ENCODE measurements at places on chromosomes 5 and 9.
A peak's percentile ranks its signal among the peaks of the same experiment; 100 is the strongest.

- no peak for DNase-seq
Measured at GRCh38 chr5:59276917-59277372, 616.6 kb downstream of the PDE4D start.

DNA sequence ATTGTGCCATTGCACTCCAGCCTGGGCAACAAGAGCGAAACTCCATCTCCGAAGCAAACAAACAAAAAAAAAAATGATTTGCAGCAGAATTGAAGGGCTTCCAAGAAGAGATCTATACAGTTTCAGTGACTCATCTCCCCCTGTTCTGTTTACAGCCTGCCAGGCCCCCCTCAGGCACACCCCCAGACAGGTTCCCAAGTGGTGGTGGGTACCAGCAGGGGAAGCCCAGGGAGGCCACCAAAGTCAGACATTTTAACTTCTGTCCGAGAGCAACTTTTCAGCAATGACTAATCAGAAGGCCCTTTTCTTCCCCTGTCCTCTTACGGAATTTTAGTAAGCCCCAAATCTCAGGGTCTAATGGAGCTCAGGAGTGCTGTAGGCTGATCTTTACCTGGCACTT lies 98.7 kb downstream of the PAX5 start:
- DNase-seq: no peak

GRCh38 chr5:138275379-138275782 lies 960 bp upstream of the GFRA3 start:
- no peak for DNase-seq

DNA sequence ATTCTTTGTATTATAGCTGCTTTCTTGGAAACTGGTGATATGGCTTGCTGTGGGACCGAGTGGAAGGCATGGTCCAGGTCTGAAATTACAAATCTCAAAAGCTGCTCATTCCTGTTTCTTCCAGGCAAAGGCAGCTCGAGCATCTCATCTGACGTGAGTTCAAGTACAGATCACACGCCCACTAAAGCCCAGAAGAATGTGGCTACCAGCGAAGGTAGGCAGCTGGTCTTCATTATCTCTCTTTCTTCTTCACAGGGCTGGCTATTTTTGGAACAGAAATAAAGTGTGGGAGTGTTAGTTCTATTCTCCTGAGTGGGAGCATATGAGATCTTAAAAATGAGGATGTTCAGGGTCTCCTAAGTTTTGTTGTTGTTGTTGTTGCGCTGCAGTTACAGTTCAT lies 115.9 kb downstream of the FBXL7 start:
- DNase-seq: no peak

GRCh38 chr9:91900055-91900796 lies 49.8 kb downstream of the ROR2 start:
- no peak for DNase-seq

DNA sequence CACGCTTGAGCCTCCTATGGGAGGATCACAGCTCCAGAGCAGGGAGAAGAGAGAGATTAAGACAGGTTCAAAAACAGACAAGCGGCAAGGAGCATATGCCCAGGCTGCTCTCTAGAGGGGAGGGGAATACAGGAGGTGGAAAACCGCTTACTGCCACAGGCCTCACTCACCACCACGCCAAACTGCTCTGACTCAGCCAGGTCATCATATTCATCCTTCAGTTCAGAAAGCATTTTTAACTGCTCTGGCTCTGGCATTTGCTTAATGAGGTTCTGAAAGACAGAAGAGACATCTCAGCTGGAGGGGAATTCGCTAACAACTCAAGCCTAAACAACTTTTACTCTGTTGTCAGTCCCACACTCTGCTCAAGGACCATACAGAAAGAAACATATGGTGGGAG lies 40.1 kb downstream of the PCDHGC5 start:
- DNase-seq: no peak

DNA sequence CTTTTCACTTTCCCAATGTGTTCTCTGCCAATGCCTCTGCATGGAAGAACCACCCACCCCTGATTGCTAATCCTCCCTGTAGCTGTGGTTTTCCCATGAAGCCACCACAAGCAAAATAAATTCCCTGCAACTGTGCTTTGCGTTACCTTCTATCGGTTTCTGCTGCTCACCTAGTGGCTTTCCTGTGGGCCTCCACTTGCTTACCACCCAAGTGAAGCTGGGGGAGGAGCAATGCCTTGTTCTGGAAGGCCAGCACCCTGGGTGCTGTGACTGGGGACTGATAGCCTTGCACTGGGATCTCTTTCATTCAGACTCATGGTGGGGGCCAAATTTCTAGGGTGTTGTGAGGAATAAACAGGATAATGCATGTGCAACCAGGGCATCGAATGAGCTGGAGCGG lies 56.3 kb upstream of the GDNF start:
- DNase-seq: no peak

- no peak for DNase-seq
Measured at GRCh38 chr5:1330847-1331831, 13.8 kb downstream of the CLPTM1L start.

DNA sequence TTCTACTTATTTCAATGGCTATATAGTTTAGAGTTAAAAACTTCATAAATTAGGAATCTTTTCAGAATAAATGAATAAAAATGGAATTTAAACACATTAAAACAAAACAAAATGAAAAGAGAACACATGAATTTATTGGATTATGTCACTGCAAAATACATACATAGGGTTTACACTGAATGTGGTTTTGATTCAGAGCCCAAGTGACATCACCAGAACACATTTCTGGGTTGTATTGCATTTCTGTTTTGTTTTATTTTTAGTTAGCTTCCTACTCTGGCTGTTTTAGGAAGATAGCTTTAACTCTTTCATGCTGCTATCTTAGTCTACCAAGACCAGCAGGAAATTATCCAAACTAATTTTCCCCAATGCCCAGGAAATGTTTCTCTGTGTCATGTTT lies 1935.0 kb downstream of the EFNA5 start:
- DNase-seq: no peak

DNA sequence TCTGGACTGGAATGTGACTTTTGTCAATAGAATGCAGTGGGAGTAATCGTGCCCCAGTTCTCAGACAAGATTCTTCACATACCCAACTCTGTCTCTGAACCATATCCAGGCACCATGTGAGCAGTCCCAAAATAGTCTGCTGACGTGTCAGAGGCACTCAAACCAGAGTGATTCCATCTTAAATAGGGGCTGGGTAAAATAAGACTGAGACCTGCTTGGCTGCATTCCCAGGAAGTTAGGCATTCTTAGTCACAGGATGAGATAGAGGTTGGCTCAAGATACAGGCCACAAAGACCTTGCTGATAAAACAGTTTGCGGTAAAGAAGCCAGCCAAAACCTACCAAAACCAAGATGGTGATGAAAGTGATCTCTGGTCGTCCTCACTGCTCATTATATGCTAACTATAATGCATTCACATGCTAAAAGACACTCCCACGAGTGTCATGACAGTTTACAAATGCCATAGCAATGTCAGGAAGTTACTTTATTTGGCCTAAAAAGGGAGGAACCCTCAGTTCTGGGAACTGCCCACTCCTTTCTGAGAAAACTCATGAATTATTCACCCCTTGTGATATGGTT lies 16.9 kb upstream of the PLCXD3 start:
- DNase-seq: peak; percentile 42

GRCh38 chr9:113176803-113177202 lies 26.0 kb downstream of the SLC31A2 start:
- DNase-seq: no peak

DNA sequence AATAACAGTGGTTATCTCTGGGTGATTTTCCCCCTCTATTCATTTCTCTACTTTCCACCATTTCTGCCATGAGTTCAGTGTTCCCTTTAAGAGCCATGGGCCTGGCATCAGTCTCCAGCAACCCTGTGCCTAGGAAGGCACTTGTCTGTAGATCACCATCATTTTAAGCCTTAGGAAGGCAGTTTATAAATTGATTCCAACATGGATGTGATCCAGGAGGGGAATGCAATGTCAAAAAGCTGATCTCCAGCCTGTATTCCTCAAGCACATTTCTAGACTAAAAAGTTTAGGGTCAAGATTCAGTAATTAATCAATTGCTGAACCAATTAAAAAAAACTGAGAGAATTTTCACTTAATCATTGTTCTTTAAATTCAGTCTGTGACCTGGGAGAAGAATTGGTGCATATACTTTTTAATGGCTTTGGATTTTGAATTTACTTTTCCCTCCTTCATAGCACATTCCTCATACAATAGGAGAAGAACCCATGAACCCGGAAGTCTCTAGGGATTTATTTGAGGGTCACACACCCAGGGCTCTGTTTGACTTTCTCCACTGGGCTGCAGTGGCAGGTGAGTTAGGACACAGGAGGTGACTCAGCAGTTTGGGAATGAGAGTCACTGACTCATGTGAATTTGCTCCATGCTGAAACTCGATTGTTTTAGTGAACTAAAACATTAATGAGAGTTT lies 6.1 kb upstream of the ERMP1 start:
- DNase-seq: peak; percentile 75

GRCh38 chr5:133919148-133920136 lies 49.0 kb downstream of the C5orf15 start:
- DNase-seq: no peak

- DNase-seq: peak; percentile 53
Measured at GRCh38 chr5:113268232-113268631, 166.6 kb downstream of the TSSK1B start.

GRCh38 chr5:121668635-121669034 lies 183.0 kb upstream of the FTMT start:
- no peak for DNase-seq

GRCh38 chr5:153447534-153447933 lies 42.9 kb upstream of the GRIA1 start:
- no peak for DNase-seq

- no peak for DNase-seq
Measured at GRCh38 chr5:167355346-167355745, 936.1 kb upstream of the WWC1 start.

DNA sequence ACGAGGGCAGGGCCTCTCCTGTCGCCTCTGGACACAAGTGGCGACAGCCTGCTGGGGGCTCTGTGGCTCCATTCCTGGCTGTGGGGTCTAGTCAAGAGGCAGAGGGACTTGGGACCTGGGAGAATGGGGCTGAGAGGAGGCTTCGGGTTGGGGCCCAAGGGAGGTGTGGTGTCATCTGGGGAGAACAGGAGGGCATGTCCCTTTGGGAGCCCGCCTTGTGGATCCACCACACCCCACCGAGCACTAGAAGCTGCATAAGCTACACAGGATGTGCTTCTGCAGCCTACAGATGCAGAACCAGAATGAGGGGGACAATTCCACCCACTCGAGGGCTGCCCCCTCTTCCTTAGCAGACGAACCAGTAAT lies 3.9 kb upstream of the MAN1B1 start:
- no peak for DNase-seq

DNA sequence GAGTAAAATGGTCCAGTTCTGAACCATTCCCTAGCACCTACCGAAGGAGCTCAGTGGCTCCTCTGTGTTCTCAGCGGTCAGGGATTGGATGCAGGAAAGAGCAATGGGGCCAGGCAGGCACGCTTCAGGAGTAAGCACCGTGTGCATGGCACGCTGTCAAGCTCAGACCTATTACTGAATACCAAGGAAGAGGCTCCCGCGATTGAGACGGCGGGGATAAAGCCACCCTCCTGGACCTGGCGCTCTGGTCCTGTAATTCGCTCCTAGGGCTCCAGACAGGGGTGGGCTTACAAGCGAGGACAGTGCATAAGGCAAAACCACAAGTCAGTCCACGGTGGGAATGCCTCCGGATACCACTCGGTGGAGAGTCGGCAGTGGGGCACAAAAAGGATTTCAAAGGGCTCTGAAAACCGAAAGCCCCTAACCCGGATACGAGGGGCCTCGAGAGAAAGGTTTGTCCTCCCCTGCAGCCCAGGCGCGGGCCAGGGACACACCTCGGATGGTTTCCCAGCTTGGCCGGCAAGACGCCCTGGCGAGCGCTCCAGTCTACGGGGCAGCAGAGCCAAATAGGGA lies 988 bp downstream of the OXCT1 start:
- no peak for DNase-seq

DNA sequence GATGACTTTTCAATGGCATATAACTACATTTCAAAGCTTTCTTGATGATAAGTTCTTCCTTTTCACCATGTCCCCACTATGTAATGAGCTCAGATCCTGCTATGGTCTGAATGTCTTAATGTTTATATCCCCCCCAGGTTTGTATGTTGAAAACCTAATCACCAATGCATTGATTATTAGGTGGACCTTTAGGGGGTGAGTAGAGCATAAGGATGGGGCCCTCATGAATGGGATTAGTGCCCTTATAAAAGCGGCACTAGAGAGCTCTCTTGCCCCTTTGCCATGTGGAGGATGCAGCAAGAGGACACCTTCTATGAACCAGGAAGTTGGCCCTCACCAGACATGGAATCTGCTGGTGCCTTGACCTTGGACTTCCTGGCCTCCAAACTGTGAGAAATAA lies 316.8 kb downstream of the ARHGEF28 start:
- DNase-seq: no peak

DNA sequence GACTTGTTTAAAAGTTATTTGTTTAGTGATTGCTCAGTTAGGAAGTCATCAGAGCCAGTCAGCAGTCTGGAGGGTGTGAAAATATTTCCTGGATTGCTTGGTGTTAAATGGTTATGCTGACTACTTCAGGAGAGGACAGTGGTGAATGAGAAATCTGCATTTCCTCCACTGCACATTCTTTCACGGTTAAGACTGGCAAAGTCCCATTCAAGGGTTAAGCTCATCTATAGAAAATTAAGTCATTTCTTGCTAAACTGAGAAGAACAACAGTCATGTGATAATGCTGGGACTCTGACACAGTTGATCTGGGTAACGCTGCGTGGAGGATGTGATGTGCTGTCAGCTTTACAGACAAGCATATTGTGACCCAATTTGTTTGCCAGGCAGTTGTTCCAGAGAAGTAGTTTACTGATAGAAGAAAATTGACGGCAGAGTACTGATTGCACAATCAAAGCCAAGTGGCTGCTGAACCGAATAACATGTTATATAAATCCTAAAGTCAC lies 80.4 kb downstream of the GRAMD2B start:
- no peak for DNase-seq

- no peak for DNase-seq
Measured at GRCh38 chr5:43305948-43306565, 7.2 kb downstream of the HMGCS1 start.

- peak; percentile 64 for DNase-seq
Measured at GRCh38 chr5:116626272-116626723, 51.7 kb upstream of the SEMA6A start.

DNA sequence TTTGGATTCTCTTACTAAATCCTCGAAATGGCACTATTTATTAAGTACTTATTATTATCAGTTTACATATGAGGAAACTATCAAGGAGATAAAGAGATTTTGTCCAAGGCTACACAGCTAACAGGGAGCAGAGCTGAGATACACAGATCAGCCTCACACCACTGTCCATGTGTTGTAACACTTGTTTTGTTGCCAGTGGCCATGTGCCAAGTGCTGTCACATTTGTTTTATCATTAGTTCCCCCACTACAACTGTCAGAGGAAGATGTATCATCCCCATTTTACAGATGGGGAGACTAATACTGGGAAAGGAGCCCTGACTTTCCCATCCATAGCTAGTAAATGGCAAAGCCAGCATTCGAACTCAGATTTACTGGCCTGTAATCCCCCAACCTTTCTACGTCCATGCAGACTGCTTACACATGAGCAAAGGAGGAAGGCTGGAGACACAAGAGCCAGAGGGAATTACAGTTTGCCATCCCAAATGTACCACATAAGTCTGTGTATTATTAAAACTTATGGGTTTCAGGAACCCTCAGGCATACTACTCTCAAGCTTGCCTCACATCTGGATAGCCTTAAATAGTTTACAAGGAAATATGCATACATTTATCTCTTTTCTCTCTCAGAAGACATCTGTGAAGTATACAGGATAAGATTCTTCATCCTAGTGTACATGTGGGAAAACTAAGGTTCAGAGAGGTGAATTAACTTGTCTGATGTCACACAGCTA lies 25.1 kb downstream of the PAPPA start:
- DNase-seq: no peak
